ENCODE measurements at places on chromosomes 4 and X.

GRCh38 chrX:54825716-54826438, 18.3 kb downstream of the MAGED2 start:
- DNase-seq = no peak

DNA sequence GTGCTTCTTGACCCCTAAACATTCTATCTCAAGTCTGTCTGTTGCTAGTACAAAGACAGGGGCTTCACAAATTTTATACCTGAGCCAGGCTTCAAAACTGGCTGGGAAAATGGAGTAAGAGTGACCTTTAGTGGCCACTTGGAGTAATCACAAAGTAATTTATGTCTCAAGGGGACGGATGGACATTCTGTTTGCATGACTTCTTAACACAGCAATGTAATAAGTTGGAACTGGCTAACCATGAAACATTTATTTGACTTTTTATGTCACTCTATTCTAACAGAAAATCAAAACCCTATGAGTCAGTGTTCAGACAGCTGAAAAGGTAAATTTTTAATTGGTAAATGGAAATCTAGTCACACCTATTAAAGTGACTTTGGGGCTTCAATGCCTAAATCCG, 600.6 kb downstream of the ANKRD50 start:
- peak; percentile 76 for DNase-seq

- peak; percentile 23 for DNase-seq
These were observed 50.0 kb downstream of the COX18 start for GRCh38 chr4:73019462-73020047.

- DNase-seq = no peak
These were observed 5.9 kb downstream of the CRMP1 start for GRCh38 chr4:5887011-5887360.

GRCh38 chrX:105695451-105695850, 126.9 kb upstream of the NRK start:
- DNase-seq = no peak

DNA sequence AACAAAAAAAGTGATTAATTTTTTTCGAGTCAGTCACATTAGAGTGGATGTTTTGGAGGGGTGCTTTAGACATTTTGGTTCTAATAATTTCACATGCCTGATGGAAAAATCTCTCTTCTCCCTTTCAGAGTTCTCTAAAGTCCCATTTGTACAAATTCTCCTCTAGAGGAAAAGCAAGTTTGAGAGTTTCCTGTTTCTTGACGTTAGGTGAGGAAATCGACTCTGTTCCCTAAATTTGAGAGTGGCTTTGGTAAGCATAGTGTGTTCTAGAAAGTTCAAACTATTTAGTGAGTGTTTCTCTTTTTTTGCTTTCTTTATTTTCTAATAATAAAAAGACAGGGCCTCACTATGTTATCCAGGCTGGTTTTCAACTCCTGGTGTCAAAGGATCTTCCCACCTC, 1.6 kb upstream of the ATP6AP2 start:
- DNase-seq = no peak

DNA sequence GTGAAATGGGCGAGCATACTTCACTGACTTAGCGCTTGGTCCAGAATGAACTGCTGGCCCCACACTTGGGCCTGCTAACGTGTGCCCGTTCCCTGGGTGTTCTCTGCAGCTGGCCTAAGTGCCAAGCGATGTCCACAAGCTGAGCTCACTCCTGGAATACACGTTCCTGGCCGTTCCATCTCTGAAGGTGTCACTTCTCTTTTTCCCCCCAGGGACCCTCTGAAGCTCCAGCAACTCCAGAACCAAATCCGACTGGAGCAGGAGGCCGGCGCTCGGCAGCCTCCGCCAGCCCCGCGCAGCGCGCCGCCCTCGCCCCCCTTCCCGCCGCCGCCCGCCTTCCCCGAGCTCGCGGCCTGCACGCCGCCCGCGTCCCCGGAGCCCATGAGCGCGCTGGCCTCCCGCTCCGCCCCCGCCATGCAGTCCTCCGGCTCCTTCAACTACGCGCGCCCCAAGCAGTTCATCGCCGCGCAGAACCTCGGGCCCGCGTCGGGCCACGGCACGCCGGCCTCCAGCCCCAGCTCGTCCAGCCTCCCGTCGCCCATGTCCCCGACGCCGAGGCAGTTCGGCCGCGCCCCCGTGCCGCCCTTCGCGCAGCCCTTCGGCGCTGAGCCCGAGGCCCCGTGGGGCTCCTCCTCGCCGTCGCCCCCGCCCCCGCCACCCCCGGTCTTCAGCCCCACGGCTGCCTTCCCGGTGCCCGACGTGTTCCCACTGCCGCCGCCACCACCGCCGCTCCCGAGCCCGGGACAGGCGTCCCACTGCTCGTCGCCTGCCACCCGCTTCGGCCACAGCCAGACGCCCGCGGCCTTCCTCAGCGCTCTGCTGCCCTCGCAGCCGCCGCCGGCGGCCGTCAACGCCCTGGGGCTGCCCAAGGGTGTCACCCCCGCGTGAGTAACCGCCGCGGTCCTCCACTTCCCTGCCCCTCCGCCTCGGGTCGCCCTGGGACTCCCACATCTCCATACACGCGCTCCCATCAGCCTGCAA, 132.3 kb downstream of the CBR4 start:
- DNase-seq = peak; percentile 29

DNA sequence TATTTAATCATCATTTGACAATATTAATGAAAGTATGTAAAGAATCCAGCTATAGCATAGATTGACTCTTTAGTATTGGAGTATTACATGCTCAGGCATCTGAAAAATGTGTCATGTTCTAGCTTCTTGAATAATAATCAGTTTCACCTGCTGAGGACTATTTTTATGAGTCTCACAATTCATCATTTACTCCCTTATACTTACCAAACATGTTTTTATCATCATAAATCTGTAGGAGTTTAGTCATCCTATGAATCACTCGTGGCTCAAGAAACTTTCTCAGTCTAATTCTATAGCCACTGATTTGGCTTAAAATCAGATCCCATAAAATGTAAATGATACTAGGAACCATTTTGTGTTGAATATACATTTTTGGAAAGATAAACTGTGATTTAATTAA, 1616.1 kb downstream of the C4orf33 start:
- DNase-seq = no peak

GRCh38 chrX:7586126-7586525, 256.8 kb upstream of the VCX start:
- DNase-seq = peak; percentile 3

- DNase-seq = no peak
These were observed 109.1 kb upstream of the TBL1X start for GRCh38 chrX:9355739-9356138.

- DNase-seq = no peak
These were observed 77.9 kb downstream of the PALLD start for GRCh38 chr4:168574581-168575295.

DNA sequence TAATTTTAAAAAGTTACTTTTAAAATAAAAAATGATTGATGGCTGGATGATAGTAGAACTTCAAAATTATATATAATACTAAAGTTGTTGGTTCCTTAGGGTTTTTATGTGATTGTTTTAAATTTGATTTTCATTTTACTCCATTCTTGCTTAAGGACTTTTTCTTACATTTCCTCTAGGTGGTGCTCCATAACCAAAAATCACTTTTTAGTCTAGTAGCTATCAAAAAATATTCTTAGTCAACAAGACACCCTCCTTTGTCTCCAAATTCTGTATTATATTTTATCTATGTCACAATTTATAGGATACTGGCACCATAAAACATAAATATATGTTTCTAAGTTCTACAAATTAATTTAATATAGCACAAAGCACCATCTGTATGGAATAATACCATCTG, 67.2 kb upstream of the BRWD3 start:
- peak; percentile 3 for DNase-seq

GRCh38 chr4:181752516-181752915, 490.7 kb upstream of the TENM3 start:
- no peak for DNase-seq
